ENCODE measurements at places on chromosomes 11 and 22.

GRCh38 chr11:4195909-4196308 lies 101.3 kb downstream of the RRM1 start:
- DNase-seq: no peak

- no peak for DNase-seq
Measured at GRCh38 chr11:79809487-79809886, 368.7 kb upstream of the TENM4 start.

DNA sequence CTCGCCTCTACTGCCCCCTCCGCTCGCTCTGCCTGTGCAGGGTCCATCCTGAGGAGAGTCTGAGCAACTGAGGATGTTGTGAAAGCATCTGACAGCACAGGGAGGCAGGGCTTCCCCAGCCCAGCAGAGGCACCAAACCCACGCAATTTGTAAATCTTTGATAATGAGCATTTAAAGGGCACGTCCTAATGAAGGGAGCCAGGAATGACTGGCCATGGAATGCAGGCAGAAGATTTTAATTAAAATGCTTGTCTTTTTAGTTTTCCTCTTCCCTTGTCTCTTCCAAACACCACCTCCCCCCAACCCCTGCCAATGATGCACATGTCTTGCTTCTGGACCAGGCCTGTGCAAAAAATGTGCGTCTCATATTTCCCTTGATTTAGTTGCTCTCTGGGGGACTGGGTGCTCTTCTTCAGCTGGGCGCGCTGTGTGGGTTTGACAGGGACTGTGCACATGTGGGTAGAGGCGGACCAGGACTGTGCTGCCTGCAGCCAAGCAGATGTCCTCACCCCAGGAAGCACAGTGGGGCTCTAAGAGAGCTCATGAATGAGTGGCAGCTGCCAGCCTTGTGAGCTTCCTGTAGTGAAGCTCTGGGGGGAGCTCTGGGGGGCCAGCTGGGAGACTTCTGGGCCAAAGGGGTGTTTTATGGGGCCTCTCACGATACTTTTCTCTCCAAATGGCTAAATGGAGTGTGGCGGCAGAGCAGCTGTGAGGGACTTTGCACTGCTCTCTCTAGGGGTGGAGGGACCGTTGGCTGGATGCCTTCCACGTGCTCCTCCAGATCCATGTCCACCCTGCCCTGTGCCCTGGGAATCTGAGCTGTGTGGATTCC lies 273.5 kb downstream of the ST3GAL4 start:
- DNase-seq: no peak

DNA sequence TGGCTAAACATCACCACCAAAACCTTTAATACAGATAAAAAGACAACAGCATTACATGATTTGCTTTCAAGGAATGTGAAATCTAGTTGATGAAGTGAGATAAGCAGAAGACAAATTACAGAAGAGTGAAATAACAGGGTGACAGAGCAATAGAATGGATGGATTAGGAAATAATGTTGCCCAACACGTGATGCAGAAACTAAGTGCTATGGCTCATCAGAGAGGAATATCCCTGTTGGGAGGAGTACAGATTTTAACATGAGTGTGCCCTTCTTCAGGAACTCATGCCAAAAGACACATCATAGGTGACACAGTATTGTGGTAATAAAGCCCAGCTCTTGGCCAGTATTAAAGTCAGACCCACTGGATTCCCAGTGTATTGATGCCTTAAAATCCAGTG lies 176.6 kb upstream of the RAG2 start:
- no peak for DNase-seq

GRCh38 chr11:62122076-62122475 lies 1.7 kb upstream of the INCENP start:
- DNase-seq: no peak

- DNase-seq: no peak
Measured at GRCh38 chr11:110856996-110857812, 145.0 kb upstream of the ARHGAP20 start.

DNA sequence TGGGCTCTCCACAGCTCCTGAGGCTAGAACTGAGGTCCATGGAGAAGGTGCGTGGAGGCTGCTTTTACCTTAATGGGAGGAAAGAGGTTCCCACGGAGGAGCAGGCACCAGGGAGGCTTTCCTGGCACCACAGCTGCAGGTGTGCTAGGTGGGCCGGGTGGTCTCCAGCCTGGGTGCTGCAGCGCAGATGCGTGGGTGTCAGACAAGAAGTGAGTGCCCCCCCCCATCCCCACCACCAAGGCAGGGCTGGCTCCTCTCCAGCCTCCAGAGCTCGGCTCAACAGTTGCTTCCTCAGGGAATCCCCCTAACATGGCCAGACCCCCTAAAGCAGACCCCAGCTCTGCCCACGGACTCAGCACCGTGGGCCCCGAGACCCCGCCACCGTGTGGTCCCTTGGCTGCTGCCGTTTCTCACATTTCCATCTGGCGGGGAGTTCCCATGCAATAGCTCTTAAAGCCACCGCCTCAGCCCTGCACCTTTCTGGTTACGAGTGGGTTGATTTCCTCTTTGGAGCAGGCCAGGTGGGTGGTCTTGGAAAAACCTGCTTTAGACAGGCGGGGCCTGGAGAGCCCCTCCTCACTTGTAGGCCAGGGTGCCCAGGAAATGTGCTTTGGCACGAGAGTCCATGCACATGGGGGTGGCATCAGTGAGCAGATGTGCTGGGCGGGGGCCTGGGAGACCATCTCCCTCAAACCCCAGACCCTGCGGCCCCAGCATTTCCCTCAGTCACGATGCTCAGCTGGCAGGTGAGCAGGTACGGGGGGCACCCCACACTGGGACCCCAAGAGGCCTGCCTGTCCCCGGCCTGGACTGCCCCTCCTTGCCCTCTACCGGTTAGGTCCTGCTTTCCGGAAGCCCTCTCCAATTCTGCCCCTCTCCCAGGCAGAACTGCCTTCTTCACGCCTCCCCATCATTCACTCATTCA lies 93.7 kb downstream of the ARHGAP8 start:
- no peak for DNase-seq

- no peak for DNase-seq
Measured at GRCh38 chr22:32628628-32629572, 154.3 kb downstream of the FBXO7 start.
